ENCODE measurements at places on chromosomes 13 and 19.
A peak's percentile ranks its signal among the peaks of the same experiment; 100 is the strongest.

DNA sequence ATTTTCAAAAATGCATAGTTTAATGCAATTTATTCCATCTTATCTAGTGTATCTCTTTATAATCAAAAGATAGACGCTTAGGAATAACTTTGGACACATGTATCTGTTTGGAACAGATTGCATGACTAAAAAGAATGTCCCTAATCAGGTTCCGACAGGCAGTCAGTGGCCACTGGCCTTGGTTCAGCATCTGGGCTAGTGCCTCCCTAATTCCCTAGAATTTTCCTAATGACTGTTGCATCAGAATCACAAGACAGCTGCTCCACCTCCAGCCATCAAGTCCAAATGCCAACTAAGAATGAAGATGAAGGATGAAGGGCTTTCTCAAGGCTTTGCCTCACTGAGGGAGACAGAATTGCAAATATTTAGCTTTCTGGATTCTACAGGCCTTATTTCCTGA is 173.8 kb downstream of the EFNB2 start:
- DNase-seq: no peak

- DNase-seq: no peak
Observed at GRCh38 chr19:6172074-6172863, 36.8 kb downstream of the ACSBG2 start.

DNA sequence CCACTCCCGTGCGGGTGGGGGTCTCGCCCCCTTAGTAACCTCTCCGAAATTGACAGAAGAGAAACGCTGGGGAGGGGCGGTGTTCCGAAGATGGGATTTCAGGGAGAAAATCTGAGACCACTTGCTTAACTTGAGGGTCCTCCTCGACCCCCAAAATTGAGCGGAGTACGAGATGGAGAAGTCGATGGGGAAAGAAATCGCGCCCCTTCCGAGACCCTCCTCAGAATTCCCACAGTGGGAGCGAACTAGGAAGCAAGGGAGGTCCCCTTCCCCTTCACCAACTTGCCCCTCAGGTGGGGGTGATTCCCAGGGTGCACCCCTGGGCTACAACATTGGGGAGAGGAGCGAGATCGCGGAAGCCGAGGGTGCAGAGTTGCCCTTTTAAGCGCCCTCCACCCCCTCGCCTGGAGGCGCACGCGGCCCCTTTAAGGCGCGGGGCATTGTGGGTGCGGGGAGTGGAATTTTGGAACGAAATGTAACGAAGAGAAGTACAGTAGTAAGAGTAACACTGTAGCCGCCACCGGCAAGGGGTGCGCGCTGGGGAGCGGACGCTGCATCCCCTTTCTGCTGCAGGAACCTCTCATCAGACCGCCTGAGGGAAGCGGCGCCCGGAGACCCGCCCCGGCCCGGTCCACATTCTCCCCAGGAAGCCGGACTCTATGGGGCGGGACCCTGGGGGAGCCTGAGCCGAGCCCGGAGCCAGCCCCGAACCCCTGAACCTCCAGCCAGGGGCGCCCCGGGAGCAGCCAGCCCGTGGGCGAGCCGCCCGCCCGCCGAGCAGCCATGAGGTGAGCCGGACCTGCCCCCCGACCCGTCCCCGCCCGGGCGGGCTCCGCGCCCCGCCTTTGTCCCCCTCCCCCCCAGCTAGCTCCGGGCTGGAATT is at the start of gene VASP:
Gene VASP (plus strand): TSS at position 491 of the 883 bp plus-strand sequence. CDS start 293 bp downstream, at position 784.
- DNase-seq: no peak

DNA sequence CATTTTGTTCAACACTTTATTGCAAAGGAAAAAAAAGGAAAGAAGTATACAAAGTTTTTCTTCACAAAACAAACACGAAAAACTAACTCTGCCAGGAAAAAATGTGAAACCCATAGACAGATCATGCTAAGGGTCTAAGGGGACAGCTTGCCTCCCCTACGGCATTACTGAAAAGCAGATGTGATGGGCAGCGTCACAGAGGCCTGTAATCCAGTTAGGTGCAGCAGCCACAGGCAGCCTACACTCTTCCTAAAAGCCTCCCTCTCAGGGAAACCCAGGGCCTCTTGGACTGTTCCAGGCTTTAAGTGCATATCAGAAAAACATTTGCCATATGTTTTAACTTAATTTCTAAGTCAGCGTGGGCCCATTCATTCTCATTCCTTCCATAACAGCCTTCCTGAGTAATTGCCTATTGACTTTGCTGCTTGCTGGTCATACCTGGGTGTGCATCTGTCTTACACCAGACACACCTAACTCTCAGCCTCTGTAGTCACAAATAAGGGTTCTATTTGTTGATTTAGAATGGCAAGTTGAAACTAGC is 135.7 kb upstream of the SERP2 start:
- no peak for DNase-seq

GRCh38 chr13:37747071-37747612 is 122.4 kb downstream of the TRPC4 start:
- DNase-seq: peak; percentile 62

- no peak for DNase-seq
Observed at GRCh38 chr19:1774989-1775772, 21.9 kb downstream of the ONECUT3 start.

DNA sequence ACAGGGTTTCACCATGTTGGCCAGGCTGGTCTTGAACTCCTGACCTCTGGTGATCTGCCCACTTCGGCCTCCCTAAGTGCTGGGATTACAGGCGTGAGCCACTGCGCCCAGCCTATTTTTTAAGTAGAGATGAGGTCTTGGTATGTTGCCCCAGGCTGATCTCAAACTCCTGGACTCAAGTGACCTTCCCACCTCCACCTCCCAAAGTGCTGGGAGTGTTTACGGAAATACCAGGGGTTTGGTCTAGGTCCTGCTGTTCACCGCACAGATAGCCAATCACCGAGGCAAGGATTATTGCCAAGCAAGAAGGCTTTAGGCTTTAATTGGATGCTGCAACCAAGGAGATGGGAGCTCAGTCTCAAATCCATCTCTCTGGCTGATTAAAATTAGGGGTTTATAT is 11.6 kb downstream of the CLEC4G start:
- no peak for DNase-seq

GRCh38 chr13:46666727-46667456 is 113.9 kb downstream of the LRCH1 start:
- DNase-seq: no peak

- DNase-seq: no peak
Observed at GRCh38 chr19:33301900-33302174, 497 bp downstream of the CEBPA start.

GRCh38 chr13:108322206-108322824 is 52.8 kb downstream of the TNFSF13B start:
- peak; percentile 24 for DNase-seq

DNA sequence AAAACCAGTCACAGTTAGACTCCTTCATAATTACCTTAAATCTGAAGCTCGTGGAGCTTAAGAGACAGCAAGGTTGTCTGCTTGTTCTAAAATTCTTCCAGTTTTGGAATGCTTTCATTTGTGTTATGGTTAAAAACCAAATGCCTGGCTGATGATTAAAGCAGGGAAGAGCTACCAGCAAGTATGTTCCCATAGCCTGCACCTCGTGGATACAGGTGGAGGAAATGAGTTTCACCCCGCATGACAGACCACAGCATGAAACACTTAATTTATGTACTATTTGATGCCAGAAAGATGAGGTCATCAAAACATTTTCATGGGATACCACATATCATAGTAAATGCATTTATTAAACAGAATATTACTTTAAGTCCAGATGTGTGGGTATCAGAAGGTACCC is 416 bp upstream of the DOCK9 start:
- DNase-seq: no peak
